Fibroblast of skin of right biceps (primary cell): ENCODE measurements at places on chromosomes 4 and X.
A peak's percentile ranks its signal among the peaks of the same experiment; 100 is the strongest.

- peak; percentile 23 for DNase-seq
Measured at GRCh38 chr4:54745031-54745770, 87.4 kb downstream of the KIT start.

DNA sequence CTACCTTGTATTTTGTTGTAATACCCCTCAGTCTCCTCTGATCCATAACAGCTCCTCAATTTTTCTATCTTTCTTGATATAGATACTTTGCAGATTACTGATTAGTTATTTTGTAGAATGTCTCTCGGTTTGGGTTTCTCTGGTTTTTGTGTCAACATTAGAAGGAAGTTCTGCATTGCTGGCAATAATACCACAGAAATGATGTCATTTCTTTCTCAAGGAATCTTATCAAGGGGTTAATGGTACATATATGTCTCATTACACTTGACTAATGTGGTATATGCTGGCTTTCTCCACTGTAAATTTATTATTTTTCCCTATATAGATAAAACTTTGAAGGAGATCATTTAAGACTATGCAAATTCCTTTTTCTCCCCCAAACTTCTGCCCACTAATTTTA is 183.6 kb upstream of the DKK2 start:
- peak; percentile 51 for DNase-seq

DNA sequence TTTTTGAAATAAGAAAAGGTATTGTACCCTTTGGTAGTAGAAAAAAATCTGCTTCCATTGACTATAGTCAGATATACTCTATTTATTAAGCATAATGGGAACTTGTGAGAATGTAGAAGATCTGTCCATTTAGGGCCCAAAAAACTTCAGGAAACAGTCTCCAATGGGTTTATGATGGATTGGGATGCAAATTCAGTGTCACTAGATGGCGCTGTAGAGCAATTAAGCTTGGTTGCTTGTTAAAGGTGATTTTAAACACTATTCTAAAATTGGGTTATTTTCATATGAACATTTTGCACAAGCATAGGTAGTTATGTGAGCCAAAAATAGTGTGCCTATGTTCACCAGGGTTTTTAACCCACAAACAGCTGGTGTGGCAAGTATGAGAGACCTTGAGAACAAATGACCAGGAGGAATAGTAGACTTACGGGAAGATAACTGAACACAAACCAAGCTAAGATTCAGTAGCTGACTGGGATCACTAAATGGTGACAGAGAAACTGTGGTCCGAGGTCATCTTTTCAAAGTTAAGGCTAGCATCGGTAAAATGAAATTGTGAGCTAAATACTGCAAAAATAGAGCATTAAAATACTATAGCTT is 80.3 kb upstream of the LSM6 start:
- DNase-seq = peak; percentile 51

DNA sequence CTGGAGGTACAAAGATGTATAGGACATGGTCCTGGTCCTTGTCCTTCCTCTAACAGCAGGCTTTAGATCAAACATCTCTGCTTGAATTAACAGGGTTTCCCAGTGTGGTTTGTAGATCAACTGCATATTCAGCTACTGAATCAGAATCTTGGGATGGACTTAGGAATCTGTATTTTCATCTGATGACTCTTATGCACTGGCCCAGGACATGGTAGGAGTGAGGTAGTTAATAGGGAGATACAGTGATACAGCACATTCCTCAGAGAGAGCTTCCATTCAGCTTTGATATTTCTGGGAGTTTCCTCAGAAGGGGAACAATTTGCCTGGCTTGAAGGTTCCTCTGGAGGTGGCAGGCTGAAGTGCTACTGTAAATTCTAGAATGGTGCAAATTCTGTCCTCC is 203.1 kb downstream of the LARP7 start:
- DNase-seq = peak; percentile 61

GRCh38 chr4:168633496-168633895 is 136.6 kb downstream of the PALLD start:
- no peak for DNase-seq
